NCI-H1417 (cell line): ENCODE measurements at places on chromosomes 12 and 14.

- no peak for DNase-seq
Measured at GRCh38 chr14:24473211-24473610, 30.6 kb upstream of the SDR39U1 start.

GRCh38 chr14:62053188-62053587 lies 291.0 kb downstream of the SNAPC1 start:
- no peak for DNase-seq

DNA sequence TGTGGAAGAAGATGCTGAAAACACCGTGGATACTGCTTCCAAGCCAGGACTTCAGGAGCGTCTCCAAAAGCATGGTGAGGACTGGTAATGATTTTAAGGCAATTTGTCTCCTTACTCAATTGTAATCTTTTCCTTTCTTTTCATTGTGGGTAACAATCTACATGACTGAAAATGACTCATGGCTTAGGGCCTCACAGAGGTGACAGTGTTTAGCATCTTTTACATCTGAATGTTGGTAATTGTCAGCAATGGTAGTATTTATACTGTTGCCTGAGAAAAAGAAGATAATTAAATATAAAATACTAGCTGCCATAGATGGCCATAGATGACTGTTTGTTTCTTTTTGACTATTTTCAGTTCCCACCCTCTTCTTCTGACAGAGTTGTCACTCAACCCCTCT lies 31.6 kb downstream of the TULP3 start:
- no peak for DNase-seq

DNA sequence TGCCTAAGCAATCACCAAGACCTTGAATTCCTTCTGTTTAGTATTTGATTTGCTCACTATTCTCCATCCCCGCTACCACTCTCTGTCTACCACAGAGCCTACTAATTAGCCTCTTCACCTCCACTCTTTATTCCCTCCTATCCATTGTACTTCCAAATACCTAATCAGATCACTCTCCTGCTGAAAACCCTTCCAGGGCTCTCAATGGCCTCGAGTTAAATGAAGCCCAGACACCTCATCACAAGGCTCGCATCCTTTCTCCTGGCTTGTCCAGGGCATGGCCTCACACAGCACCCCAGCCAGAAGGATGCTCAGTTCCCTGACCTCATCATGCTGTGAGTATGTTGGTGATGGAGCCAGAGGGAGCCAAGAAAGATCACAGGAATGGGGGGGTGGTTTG lies 71.4 kb upstream of the PRMT8 start:
- DNase-seq = peak; percentile 71

- no peak for DNase-seq
Measured at GRCh38 chr12:78651755-78652154, 212.8 kb upstream of the SYT1 start.

DNA sequence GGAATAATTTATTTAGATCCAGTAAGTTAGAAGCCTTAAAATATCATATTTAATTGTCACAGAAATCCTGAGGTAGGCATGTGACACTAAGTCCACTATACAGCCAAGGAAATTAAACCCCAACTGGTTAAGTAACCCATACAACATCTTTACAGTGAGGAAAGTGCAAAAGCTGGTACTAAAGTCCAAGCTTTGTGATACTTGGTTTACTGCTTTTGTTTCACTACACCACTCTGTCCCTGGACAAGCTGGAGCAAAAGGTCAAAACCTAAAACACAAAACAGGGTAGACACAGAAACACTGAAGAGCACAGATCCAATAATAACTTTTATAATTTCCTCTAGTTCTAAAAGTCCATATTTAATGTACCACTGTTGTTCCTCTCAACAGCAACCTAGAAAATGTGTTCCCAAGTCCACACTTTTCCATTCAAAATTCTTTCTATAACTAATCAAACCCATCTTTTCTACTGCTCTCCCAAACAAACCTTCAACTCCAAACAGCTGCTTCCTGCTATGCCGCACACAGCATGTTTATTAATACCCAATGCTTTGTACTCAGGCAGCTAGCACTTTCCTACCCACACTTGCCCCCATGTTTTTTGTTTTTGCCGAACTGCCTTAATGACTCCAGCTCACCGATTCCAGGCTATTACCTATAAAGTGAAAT lies 90.9 kb downstream of the MED13L start:
- peak; percentile 59 for DNase-seq

- DNase-seq = no peak
Measured at GRCh38 chr12:12180575-12180974, 86.3 kb downstream of the LRP6 start.

DNA sequence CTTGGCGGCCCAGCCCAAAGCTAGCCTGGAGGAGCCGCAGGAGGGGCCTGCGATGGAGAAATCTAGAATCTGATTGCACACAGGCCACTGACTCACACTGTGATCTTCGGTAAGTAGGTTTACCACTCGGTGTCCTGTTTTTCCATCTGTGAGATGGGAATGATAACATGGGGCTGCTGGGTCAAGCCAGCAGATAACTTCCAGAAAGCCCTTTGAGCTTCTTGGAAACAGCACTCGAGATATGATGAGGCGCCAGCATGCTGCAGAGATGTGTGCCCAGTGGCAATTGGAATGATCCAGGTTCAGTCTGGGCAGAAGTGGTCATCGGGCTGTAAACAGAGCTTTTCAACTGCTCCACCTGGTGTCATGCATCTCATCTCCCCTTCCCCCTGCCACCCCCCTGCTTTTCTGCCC lies 771.3 kb upstream of the TBX3 start:
- DNase-seq = no peak

DNA sequence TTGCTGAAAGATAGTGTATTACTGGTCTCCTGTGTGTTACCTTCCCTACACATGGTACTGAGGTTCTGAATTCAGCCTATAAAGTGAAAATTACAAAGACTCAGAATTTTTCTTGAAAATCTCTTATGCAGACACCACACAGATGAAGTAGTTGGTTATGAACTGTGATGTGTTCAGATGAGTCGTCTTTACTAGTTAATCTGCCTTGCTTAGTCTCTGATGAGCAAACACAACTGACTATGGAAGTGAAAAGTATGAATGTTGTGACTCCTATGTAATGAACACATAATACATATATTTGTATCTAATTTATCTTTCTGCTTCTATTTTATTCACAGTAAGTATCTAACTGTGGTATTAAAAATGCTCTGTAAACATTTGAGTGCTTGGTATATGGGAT lies 4.7 kb downstream of the MTERF2 start:
- no peak for DNase-seq

DNA sequence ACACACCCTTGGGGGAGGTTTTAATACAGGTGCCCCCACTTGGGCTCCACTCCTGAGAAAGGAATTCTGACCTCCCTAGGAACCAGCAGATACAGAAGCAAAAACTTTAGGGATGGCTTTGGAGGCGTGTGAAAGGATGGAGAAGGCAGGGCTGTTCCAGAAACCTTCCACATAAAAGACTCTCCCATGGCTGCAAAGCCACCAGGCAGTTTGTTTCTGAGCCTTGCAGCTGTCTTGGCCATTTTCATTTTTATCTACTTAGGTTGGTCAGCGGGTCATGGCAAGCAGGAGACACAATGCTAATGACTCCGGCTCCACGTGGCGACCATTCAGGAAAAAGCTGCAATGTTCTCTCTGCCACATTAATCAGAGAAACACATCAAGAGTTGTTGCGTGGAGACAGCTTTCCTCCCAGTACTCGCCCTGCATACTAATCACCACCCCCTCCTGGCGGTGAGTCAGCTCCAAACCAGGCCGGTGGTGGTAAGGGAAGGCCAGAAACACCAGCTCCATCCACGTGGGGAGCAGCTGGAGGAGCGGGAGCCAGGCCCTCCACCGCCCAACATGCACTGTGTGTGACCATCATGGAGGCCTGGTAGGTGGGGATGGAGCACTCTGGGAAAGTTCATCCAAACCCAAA lies 30.9 kb upstream of the IRF2BPL start:
- peak; percentile 95 for DNase-seq

DNA sequence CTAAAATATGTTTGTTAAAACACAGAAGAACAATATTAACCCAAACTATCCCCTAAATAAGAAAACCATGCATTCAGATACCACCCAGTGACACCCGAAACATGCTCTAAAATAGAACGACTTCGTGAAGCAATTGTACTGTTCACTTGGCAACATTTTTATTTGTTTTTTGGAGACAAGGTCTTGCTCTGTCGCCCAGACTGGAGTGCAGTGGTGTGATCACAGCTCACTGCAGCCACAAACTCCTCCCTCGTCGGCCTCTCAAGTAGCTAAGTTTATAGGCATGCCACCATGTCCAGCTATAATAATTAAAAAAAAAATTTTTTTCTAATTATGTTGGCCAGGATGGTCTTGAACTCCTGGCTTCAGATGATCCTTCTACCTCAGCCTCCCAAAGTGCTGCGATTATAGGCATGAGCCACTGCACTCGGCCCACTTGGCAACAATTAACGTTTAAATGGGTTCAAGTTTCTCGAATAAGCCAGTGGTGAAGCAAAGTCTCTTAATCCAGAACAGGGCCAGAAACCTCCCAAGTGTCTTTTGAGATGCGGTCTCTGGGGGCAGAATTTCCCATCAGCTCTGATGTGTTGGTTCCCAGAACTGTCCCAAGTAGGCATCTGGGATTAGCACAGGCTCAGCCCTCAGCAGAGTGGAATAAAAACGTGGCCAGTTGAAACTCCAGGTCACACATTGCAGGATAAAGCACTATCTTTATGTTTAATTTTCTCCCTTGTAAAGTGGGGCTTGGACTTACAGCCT lies 74.5 kb downstream of the TMCC3 start:
- DNase-seq = no peak

GRCh38 chr14:102560458-102561261 lies 31.8 kb upstream of the RCOR1 start:
- no peak for DNase-seq

- DNase-seq = no peak
Measured at GRCh38 chr12:105285378-105285777, 45.1 kb upstream of the C12orf75 start.

DNA sequence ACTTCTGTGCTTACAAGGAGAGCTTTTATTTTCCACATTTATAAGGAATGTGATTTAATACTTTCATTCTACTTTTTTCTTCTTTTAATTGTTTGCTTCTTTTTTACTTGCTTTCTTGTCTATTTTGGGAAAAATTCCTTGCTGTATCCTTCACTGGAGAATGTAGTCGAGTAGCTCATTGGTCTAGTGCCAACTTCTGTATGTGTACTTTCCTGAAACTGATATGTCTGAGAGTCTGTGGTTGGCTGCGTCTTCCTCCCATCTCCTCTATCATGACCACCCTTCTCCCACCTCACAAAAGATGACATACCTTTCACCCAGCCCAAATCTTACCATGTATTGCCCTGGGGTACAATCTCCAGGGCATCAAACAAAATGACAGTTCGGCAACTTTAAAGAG lies 51.8 kb downstream of the MSRB3 start:
- DNase-seq = no peak

DNA sequence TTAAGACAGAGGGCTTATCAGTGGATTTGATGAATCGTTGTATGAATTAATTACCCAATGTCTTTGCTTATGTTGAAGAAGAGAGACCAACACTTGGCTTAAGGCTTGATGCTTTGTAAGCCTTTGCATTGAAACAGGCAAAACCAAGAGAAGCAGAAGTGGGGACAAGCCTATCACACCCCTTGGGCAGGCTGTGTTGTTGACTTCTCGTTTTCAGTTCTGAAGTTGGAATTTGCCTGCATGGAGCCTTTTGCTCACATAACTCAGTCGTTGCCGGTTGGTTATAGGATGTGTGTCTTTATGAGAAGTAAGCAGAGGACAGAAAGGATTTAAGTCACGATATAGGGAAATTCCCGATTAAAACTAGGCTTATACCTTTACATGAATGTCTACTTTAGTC lies 94.7 kb downstream of the CCDC92 start:
- no peak for DNase-seq

DNA sequence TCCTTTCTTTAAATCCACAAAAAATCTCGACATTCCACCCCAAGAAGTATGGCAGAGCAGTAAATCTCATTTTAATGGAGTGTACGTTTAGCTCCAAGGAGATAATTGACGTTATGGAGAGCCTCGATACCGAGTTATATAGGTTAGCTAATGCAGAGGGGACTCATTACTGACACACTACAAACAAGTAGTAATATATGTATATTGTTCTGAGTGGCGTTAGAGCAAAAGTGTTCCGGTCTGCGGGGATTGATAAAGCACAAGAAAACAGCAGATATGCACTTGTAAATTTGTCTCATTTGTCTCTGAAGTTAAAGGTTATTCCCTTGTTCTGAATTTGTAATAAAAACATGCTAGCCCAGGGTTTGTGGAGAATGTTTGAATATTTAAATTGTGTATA lies 84.1 kb downstream of the BCL11B start:
- DNase-seq = peak; percentile 15

- DNase-seq = no peak
Measured at GRCh38 chr12:12946686-12947355, 5.1 kb downstream of the GPRC5D start.

DNA sequence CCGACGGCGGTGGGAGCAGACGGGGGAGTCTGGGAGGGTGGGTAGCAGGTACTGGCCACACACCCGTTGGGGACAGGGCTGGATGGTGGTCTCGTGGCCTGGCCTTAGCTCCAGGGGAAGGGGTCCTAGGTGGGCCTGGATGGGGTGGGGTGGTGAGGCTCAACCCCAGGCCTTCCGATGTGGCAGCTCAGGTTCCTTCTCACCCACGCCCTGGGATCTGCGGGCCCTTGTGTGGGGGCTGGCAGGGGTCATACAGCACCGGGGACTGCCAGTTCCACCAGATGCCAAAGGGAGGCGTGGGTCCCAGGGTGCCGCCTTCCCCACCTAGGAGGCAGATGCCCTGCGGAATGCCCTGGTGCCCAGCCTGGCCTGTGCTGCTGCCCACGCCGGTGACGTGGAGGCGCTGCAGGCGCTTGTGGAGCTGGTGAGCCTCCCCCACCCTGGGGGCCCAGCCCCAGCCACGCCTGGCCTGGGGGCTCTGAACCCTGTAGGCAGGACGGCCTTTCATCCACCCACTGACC lies 21.0 kb downstream of the ASPG start:
- no peak for DNase-seq

- DNase-seq = no peak
Measured at GRCh38 chr12:87196321-87196720, 832.9 kb downstream of the C12orf50 start.

DNA sequence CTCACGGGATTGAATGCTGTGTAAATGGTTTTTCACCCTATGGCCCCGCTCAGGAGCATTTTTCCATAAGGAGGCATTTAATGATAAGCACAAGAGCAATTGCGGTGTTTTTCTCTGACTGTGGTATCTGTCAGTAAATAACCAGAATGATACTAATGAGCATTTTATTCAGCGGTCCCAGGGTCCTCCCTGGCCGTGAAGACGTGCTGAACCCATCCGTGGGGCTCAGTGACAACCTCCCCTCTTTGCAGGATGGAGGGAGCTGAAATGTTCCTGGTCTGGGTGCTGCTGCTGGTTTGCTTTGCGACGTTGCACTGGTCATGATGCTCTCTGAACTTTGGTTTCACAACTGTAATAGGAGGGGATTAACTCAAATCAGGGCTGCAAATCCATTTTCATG lies 625.6 kb downstream of the AACS start:
- DNase-seq = no peak

- no peak for DNase-seq
Measured at GRCh38 chr12:7352661-7353060, 48.8 kb downstream of the ACSM4 start.

GRCh38 chr12:9604287-9604686 lies 3.4 kb downstream of the KLRB1 start:
- no peak for DNase-seq

GRCh38 chr12:6745741-6746525 lies 7.0 kb downstream of the MLF2 start:
- no peak for DNase-seq

GRCh38 chr12:121062391-121063045 lies 23.5 kb upstream of the OASL start:
- no peak for DNase-seq

- DNase-seq = no peak
Measured at GRCh38 chr14:54908190-54908589, 5.6 kb upstream of the GCH1 start.
